ENCODE measurements at places on chromosomes 12 and 14.

DNA sequence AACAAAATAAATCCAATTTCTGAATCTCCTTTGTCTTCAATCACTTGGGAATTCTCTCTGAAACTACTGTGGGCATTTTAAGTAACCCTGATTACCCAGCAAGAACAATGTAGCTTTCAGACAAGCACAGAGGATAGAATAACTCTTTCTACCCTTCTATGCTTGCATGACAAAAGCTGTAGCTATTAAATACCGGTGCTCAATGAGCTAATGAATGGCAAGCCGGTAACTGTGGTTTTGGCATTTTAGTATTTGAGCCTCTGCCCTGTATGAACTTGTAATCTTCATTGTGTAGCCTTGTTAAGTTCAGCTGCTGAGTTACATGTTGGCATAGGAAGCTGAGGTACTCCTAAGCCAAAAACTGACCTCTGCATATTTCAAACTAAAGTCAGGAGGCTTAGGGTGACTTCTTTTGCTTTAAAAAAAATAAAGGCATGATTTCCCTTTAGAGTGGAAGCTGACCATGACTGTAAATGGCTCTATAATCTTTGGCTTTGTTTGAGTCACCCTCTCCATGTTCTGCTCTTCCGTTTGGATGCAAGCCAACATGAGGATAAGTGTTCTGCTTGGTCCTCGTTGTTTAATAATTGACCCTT, 171.0 kb upstream of the HIF1A start:
- DNase-seq, result peak; percentile 77

GRCh38 chr14:24597403-24597802, 12.1 kb downstream of the GZMH start:
- no peak for DNase-seq

- no peak for DNase-seq
Measured at GRCh38 chr12:122943196-122943595, 23.1 kb downstream of the ABCB9 start.

DNA sequence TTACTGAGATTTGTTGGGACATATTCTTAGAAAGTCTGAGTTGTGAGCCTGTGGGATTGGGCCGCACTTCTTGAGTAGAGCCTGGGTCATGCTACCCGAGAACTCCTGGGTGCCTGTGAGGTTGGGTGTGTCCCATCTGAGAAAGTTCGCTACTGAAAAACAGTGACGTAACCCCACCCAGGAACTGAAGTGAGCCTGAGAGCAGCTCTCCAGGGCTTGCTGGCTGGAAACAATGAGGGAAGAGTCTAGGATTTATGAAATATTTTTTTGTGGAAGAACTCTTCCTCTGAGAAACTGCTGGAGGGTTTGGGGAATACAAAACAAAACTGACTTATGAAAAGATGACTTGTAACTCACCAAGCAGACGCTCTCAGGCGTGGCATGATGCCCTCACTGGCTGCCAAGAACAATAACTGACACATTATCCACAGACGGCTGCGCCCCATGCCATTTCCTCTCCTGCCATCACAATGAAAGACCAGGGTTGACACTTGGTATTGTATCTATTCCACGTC, 69.2 kb downstream of the RASSF3 start:
- DNase-seq, result peak; percentile 91

DNA sequence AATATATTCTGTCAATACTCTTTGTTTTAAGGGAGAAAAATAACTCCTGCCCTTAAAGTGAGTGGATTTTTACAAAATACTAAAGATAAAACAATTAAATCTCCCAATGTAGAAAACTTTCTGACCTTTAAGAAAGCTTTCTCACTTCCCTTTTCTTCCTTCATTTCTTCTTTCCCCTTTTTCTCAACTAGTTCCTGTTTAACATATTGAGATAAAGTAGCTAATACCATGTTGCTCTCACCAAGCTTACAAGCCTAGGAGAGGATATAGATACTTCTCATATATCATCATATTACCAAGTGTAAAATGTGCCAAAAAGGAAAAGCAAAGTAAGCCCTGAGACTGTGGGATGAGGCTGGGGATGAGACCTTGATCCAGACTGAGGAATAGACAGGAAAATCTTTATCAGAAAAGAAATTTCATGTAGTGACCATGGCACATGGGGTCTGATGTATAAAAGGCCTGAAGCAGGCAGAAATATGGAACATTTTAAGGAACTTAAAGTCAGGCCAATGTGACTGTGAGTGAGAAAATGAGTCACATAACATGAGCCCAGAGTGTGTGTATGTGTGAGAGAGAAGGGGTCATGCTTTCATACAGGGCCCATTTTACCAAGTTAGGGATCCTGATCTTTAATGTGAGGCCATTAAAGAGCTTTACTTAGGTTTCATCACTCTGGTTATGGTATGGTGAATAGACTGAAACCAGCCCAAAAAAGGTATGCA, 1.6 kb upstream of the RPL10L start:
- DNase-seq, result no peak

GRCh38 chr14:42322531-42323284, 716.0 kb downstream of the LRFN5 start:
- no peak for DNase-seq

DNA sequence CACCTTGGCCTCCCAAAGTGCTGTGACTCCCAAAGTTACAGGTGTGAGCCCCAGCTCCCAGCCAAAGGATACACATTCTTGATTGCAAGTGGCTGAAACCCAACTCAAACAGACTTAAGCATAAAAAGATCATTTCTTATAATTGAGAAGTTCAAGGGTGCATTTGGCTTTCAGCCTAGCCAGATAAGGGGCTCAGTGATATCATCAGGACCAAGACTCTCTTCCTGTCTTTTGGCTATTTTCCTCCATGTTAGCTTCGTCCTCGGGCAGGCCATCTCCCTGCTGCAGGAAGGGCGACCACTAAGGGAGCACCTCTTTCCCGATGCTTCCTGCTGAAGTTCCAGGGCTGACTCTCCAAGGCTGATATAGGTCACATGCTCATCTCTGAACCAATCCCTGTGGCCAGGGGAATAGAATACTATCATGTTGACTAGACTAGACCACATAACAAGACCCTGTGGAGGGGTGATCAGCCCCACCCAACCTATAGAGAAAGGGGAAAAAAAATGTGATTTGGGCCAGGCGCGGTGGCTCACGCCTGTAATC, 9.8 kb upstream of the KRT8 start:
- no peak for DNase-seq

DNA sequence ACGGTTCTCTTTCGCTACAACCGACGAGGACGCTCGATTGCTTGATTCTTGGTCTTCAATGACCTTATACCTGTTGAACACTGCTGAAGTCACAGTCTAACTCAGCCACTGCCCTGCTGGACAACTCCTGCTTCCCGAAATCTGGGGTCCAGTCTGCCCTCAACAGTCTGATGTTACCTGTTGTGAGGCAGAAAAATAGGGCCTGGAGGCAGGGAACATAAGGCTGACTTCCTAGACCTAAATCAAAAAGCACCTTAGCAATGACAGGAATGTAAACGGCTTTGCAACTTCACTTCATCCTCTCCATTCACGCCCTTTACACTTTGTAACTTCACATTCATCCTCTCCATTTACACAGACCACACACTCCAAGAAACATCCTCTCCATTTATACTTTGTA, 597 bp upstream of the GLTP start:
- no peak for DNase-seq

DNA sequence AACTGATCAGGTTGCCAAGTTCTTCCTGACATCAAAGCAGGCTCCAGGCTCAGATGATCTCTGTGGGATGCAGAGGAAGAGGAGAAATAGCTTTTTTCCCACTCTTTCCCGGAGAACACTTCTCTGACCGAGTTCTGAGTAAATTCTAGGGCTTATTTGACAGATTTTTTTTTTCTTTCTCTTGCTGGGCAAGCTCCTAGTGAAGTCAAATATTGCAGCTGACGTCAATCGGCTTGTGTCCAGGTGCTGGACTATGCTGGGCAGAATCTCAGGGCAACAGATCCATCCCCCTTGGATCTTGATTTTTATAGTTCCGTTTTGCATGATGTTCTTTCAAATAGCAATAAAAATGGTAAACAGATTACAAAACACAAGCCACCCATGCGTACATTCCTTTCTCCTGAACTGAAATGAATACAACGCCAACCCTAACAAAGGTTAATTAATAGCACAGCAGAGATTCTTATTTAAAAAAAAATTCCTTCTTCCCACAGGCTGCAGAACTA, 182.2 kb downstream of the NOVA1 start:
- DNase-seq, result no peak

DNA sequence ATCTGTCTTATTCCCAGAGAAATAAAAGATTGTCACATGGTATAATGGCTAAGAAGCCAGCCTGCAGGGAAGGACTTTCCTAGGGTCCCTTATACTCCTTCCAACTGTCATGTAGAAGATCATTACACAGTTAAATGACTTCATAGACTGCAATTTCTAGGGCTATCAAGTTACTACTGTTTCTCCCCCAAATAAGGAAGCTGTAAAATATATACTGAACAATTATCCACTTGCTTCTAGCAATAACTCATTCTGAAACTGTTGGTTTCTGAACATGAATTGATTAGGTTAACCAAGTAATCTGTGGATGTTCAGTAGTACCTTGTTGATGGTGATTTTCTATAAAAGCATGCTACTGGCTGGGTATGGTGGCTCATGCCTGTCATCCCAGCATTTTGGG, 44.6 kb downstream of the A2ML1 start:
- DNase-seq, result no peak

DNA sequence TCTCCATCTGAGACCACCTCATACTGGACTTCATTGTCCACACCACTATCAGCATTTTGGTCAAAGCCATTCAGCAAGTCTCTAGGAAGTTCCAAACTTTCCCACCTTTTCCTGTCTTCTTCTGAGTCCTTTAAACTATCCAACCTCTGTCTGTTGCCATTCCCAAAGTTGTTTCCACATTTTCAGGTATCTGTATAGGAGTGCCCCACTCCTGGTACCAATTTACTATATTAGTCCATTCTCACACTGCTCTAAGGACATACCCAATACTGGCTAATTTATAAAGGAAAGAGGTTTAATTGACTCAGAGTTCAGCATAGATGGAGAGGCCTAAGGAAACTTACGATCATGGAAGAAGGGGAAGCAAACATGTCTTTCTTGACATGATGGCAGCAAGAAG, 292.2 kb upstream of the ATXN7L3B start:
- no peak for DNase-seq

DNA sequence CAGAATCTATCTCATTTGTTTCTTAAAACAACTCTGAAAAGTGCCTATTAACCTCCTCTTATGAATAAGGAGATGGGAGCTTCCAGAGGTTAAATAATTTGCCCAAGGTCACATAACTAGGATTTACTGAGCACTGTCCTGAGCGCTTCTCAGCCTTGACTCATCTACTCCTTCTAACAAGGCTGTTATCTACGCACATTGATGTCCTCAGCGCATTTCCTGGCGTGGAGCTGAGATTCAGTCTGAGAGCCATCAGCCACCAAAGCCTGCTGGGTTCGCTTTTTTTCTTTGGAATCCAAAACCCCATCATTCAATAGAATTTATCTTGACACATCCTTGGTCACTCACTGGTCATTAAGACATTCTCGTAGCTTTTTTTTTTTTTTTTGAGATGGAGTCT, 29.3 kb downstream of the AK7 start:
- DNase-seq, result no peak

GRCh38 chr12:51653431-51653830, 62.4 kb downstream of the SCN8A start:
- DNase-seq, result no peak

DNA sequence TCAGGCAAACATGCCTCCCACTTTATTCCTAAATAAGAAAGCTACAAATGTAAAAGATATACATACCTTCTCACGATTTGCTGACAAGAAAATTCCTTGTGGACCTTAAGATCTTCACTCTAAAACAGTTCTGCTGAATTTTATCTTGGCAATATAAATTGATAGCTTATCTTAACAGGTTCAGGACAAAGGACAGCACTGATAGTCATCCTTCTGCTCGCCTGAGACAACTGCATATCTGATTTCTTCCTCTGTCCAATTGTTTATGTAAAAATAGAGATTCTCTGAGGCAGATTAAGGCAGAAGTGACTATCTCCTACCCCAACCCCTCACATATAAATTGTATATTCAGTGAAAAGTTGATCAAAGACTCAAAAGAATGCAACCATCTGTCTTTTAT, 44.9 kb downstream of the CAPZA3 start:
- no peak for DNase-seq

GRCh38 chr14:89533766-89534165, 116.7 kb upstream of the FOXN3 start:
- DNase-seq, result no peak

- DNase-seq, result no peak
Measured at GRCh38 chr12:103303484-103303883, 192.3 kb downstream of the C12orf42 start.

DNA sequence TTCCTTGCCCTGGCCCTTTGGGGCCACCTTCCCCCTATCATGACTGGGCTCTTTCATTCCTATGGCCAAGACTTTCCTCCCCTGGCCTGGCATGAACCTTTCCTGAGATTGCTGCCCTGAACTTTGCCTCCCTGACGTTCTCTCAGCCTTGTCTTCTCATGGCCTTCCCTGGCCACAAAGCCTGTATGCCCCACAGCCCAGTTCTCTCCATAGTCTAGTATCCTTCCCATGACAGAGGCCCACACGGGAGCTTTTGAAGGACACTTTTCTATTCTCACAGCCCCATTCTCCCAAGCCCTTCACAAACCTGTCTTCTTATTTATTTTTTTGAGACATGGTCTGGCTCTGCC, 4.5 kb upstream of the RNU7-1 start:
- DNase-seq, result no peak

DNA sequence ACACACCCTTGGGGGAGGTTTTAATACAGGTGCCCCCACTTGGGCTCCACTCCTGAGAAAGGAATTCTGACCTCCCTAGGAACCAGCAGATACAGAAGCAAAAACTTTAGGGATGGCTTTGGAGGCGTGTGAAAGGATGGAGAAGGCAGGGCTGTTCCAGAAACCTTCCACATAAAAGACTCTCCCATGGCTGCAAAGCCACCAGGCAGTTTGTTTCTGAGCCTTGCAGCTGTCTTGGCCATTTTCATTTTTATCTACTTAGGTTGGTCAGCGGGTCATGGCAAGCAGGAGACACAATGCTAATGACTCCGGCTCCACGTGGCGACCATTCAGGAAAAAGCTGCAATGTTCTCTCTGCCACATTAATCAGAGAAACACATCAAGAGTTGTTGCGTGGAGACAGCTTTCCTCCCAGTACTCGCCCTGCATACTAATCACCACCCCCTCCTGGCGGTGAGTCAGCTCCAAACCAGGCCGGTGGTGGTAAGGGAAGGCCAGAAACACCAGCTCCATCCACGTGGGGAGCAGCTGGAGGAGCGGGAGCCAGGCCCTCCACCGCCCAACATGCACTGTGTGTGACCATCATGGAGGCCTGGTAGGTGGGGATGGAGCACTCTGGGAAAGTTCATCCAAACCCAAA, 30.9 kb upstream of the IRF2BPL start:
- peak; percentile 66 for DNase-seq

- no peak for DNase-seq
Measured at GRCh38 chr14:79825046-79825521, 386.2 kb downstream of the DIO2 start.

DNA sequence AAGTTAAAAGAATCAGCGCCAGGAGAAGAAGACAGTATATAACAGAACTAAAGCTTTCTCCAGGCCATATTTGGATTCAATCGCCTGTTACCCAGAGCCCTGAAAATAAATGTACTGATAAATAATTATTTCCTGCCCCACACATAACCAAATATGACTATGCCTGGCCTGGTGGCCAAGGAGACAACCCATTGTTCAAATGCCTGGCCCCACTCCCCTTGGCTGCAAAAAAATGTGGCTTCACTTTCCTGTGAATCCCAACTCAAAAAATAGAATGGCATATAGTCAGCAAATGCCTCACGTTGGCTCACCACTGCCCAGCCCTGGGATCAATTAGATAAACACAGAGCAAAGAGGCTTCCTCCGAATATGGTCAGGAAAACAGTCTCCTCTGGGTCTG, 472.1 kb downstream of the BCL11B start:
- no peak for DNase-seq
